ENCODE measurements at places on chromosomes 2 and 18. TPM values are rescaled to one million over a fixed set of nuclear protein-coding genes. Genes with fewer than 3 reads are reported as not detected.

The GPR75 gene
- total RNA-seq, result 12.1 TPM

DNA sequence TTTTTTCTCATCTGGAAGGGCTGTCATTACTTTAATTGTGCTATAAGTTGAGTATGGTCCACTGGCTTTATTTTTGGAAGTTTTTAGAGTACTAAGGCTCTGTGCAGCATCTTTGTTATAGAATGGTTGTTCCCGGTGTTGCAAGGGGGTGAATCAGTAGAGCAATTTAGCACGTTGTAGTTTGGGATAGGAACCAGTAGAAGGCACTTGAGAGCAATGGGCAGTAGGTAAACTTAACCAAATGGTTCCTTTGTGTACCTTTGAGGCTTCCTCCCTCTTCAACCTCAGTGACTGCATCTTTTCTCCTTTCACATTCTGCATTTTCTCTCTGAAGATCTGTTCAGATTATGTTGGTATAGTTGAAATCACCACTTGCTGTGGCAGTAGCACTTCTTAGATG lies 238.2 kb upstream of the SYT4 start:
- DNase-seq, result no peak

GRCh38 chr2:3692375-3692774 lies 11.0 kb upstream of the DCDC2C start:
- no peak for DNase-seq

GRCh38 chr18:45025089-45025450 lies 344.4 kb downstream of the SETBP1 start:
- no peak for DNase-seq

DNA sequence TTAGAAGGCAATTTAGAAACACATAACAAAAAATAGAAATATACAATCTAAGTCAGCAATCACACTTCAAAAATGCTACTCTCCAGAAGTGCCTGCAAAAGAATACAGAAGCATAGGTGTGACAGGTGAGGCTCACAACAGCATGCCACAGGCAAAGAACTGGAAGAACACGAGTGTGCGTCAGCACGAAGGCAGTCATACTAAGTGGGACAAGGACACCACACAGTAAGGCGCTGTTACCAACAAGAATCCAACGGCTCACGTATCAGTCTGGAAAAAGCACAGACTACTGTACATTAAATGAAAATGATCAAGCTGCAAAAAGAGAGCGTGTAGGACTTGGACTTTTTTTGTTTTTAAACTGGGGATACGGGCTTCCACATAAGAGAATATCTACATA lies 18.7 kb downstream of the HDLBP start:
- no peak for DNase-seq

DNA sequence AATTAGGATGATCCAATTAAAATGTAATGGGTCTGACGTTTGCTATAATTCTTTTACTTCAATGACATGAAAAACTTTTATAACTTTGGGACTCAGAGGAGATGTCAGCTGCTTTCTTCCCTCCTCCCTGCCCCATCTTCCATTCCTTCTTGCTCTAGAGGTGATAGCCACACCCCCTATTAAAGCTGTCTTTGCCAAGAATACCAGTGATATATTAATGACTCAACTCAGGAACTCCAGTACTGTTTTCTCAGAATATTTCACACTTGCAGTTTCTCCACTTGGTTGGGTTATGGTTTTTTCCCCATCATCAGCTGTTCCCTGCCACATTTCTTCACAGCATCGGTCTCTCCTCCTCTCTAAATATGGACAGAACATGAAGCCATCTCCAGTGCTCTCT lies 184.0 kb downstream of the KCNE4 start:
- DNase-seq, result no peak

DNA sequence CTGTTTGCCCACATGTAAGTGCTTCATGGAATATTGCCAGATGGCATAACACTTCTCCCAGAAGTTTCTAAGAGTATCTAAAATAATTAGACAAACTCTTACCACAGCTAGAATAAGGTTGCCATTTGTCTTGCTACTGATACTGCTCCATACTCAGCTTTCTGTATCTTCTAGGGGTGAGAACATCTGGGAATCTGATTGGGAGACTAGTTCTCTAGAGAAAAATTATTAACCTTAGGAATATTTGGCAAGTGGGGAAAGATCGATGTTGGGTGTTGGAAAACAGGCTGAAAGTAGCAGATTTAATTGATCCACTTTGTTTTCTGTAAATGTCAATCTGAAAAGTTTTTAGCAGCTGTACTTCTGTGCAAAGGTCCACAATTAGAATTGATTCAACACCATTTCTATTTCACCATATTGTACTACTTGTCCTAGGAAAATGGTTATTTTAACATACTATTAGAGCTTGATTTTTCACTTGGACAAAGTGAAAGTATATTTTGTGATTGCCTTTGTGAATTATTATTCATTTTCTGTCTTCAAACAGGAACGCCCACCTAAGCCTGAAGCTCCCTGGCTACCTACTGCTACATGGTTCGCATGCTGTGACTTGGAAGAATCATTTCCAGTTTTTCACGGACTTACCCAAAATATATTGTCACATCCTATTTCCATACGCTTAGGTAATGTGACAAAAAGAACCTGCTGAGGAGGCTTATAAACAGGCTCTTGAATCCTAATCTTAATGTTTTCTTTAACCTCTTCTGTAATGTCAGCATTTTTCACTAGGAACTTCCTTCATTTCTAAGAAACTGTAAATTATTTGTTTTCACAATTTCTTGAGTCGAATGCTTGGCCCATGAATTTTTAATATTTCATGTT lies 147.7 kb downstream of the TRABD2A start:
- no peak for DNase-seq

The CFAP221 gene
- total RNA-seq, result 1.2 TPM

DNA sequence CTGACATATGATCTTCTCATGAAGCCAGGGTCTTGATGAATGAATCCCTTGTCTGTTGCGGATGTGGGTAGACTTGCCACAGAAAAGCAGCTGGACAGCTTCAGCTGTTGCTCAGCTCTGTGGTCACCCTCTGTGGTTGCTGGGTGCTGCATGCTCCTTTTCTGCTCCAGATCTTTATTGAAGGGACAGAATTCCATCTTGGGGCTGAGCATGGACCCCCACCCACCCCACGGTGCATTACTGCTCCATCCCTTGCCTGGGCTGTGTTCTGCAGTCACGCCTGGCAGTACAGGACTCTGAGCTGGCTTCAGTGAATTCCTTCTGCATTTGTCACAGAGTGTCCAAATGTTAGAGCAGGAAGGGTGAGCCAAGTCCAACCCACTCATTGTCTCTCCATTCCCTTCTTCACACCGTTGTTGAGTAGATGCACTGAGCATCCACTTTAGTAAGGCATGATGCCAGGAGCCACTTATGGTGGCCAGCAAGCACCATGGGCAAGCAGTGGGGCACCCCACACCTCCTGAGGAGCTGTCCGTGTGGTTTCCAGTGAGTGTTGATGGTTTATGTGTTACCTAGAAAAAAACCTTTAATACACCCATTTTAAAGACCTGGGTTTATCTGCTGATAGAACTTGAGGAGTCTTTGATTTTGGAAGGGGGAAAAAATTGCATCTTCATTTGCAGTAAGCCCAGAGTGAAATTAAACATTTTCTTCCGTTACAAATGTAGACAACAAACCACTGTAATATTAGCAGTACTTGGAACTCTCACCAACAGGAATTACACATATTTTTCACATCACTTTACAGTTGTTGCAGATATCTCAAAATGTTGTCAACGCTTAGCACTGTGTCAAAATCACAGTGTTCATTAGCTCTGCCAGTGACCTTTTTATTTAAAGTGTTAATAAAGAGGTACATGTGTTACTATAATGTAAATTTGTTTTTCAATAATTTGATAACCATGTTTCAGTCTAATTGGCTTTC lies 14.7 kb upstream of the ITGB6 start:
- DNase-seq, result no peak
